ENCODE measurements at places on chromosomes 1 and 21.

DNA sequence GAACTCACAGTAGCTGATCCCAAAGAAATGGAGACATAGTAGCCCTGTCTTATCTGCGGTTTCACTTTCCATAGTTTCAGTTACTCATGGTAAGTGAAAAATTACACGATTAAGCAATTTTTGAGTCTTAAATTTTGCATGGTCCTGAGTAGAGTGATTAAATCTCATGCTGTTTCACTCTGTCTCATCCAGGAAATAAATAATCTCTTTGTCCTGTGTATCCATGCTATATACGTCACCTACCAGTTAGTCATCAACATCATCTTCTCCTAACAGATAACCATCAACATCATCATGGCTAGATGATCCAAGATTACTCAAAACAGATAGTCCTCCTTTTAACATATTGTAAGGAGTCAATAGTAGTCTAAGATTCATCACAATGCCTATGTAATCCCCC, 1589.3 kb downstream of the BRINP3 start:
- no peak for DNase-seq

- DNase-seq = no peak
Measured at GRCh38 chr1:169899519-169900217, 6.0 kb upstream of the SCYL3 start.

DNA sequence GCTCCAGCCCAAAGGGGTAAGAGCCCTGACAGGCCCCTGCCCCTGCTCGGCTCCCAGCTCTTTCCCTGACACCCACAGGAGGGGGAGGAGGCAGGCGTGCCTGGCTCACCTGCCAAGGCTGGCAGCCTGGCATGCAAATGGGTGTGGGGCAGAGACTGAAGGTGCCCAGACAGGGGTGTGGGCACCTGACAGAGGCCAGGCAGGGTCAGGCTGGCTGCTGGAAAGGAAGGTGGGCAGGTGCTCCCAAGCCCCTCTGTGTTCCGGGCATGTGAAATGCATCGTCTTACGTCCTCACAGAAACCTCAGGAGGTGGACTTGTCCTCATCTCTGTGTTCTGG, 19.4 kb upstream of the CASZ1 start:
- DNase-seq = no peak

GRCh38 chr1:33401471-33401870, 29.4 kb downstream of the PHC2 start:
- no peak for DNase-seq

GRCh38 chr1:87501738-87502137, 173.1 kb downstream of the LMO4 start:
- no peak for DNase-seq

- DNase-seq = no peak
Measured at GRCh38 chr1:6601923-6602668, 573 bp downstream of the KLHL21 start.

- DNase-seq = no peak
Measured at GRCh38 chr1:228146417-228147150, 3.1 kb upstream of the GJC2 start.

DNA sequence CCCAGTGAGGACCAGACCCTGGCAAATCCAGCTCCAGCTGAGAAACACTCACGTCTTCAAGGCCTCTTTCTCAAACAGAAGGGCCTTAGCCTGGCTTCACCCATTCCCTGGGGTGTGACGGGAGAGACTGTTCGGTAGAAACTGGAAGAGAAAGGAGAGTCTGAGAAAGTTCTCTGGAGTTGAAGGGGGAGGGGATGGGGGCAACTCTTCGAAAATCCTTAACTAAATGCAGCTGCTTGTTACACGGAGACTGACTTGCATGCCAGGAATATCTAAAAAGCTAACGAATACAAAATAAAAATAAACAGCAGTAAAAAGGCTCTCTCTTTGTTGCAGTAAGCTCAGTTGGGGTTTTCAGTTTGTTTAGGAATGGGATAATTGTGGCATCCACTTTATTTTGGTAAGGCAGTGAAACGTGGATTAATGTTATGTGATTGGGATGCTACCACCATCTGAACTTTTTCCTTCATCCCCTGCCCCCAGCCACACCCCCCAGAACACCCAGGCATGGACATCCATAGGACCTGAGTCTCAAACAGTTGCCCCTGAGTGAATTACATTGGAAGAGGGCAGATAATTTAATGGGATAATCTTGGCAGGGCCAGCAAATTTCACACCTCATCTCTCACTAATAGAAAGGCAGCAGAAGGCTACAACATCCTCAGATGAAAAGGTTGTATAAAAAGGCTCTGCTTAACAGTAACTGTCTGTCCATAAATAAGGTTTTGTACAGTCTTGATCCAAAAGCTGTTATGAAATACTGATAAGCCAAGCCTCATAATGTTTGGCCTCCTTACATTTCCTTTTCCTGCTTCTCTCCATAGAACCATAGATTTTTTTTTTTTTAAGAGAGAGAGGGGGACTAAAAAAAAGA, 5.8 kb downstream of the ROR1 start:
- DNase-seq = no peak

DNA sequence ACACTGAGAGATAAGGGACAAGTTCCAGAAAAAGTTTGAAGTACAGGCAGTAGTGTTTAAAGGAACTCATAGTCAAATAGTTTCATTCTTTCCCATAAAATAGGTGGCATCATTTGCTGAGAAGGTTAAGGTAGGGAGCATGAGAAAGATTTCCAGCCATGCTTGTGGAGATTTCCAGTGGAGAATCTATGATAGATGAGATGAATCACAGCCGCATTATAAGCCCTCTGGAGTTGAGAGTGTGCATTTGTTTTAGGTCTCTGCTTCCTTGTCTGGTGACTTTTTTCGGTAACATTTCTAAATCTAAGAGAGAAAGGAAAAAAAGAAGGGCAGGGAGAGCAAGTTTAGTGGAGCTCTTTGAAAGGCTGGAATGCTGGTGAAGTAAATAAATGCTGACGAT, 108.7 kb downstream of the DISP1 start:
- DNase-seq = no peak

GRCh38 chr1:193458628-193459027, 272.2 kb upstream of the B3GALT2 start:
- no peak for DNase-seq

GRCh38 chr1:212463565-212464285, 31.0 kb downstream of the NENF start:
- no peak for DNase-seq

DNA sequence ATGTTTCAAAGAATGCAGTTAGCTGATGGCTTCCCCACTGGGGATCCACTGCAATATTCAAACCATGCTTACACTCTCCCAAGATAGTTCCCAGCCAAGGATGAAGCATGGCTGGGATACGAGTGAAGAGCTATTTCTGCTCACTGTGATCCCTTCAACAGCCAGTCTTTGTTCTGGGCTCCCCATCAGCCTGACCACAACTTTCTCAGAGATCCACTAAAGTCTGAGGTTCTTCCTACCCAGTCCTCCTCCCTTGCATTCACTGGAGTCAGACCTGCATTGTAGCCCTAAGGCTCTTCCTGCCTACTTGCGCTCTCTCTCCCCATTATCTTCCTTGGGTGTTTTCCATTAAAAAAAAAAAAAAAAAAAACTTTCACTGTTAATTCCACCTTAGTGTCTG, 101.4 kb downstream of the TTLL7 start:
- no peak for DNase-seq

DNA sequence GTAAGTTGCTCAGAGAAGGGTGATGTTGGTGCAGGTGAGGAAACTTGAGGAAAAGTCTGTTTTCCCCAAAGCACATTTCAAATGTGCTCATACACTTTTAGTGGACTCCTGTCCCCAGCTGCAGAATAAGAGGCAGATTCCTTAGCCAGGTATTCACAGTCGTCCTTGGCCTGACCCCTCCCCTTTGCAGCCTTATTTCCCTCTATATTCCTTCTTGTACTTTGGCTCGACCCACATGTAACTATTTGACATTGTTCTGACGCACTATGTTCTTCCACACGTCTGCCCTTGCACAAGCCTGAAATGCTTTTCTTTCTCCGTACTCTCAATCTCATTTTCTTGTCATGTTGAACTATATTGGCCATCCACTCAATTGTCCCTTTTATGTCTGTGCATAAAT, 498.4 kb upstream of the USP24 start:
- DNase-seq = no peak

DNA sequence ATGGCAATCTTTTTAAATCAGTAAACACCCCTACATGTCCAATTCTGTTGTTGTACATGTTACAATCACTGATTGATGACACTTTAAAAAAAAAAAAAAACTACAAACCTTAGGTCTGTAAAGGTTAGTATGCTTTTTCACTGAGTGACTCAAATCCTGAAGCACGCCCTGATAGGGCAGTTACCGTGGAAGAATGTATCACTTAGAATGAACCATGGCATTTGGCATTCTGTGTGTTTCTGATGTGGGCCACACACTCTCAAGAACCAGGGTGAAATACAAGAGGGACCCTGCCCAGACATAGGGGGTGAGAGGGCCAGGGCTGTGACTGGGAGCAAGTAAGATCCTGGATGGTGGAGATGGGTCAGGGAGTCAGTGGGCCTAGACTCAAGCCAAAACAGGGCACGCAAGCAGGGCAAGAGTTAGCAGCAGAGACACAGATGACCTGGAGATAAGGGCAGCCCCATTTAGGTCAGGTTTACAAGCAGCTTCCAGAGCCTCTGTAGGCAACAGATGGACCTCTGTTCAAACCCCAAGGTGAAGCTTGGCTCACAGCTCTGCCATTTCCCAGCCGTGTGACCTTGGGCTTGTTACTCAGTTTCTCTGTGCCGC, 47.6 kb upstream of the DMRTB1 start:
- no peak for DNase-seq

DNA sequence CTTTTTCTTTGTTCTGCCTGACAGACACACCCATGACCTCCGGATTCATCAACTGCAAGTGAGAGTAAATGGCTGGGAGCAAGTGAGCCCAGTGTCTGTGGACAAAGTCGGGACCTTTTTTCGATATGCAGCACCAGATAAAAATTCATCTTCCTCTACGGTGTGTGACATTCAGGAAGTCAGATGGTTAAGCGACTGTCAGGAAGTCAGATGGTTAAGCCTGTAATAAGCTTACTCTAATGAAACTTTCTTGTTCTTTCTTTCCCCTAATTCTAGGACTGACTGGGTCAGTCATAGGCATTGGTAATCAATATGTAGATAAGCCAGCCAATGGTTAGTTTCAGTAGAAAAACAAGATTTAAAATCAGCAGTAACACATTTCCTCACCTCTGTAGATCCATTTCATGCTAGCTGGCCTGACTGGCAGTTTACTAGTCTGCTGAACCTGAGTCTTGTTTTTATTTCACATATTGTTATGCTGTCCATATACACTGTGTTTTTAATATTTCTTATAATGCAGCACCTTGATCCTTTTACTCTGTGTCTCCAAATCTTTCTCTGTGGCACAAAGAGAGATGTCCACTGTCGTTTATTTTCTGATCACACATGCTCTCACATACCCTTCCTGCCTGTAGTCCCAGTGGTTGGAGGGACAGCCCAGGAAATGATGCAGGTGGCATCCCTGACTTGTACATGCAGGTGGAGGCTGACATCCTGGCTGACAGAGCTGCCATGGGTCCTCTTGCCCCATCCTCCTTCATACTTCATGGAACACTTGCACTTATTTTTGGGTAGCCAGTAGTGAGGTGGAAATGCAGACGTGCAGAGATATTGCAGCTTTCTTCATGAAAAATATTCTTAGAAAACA, 115.8 kb downstream of the VPS13D start:
- DNase-seq = no peak

DNA sequence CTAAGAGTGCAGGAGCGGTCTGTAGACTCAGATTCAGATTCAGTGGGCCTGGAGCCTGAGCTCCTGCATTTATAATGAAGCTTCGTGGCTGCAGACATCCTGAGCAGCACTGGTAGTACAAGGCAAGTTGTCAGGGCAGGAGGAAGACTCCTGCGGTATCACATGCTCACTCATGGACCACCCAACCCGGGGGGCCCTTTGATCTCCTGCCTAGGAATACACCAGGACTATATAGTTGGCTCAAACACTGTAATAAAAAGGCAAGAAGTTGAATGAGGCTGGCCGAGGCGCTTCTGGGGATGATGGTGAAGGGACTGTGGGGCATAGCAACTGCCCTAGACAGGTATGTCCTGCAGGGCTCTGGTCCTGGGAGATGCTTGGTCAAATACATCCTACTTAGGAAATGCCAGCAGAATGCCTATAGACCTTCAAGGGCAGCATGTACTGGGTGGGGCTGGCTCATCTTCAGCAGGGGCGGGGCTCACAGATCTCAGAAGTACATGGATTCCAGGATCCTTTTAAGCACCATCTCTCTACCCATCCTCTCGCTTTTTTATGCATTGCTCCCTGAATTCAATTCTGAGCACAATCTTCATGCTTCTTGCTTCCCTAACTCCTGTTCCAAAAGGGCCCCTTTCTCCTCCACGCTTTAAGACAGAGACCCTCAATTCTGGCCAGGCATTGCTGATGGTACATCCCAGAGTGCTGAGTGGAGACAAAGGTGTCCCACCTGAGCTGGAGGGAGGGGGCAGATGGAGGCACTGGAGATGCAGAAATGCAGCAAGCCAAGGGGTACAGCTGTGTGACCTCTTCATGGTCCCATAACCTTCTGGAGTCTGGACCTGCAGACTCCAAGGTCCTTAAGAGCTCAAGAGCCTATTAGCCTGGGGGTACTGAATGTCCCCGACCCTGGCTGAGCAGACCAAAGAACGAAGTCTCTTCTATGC, 2.1 kb upstream of the RAP1GAP start:
- DNase-seq = no peak

- DNase-seq = no peak
Measured at GRCh38 chr1:90714521-90714951, 2.6 kb downstream of the BARHL2 start.

DNA sequence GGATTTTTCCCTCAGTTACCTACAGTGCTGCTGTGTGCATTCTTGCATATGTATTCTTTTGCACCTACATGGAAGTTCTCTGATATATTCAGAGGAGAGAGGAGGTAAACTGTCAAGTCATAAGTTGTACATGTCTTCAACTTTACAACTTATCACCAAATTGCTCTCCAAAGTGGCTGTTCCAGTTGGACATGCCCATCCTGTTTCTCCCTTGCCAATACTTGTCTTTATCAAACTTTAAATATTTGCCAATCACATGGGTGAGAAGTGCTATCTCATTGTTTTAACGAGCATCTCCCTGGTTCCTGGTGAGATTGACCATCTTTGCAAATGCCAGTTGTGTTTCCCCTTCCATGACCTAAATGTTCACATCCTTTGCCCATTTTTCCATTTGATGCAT, 88.2 kb downstream of the KIF26B start:
- DNase-seq = no peak

- no peak for DNase-seq
Measured at GRCh38 chr21:43892984-43893535, 28.0 kb downstream of the AGPAT3 start.

GRCh38 chr1:99674115-99675064, 28.5 kb downstream of the PALMD start:
- no peak for DNase-seq

- DNase-seq = no peak
Measured at GRCh38 chr1:41380979-41381691, 19.9 kb downstream of the FOXO6 start.

GRCh38 chr1:66335125-66335524, 198.8 kb upstream of the SGIP1 start:
- no peak for DNase-seq

GRCh38 chr1:41490911-41491310, 6.4 kb upstream of the EDN2 start:
- no peak for DNase-seq

GRCh38 chr1:17339521-17339920, 31.5 kb downstream of the PADI4 start:
- DNase-seq = no peak

GRCh38 chr1:226691247-226691646, 47.8 kb downstream of the ITPKB start:
- DNase-seq = peak; percentile 45

GRCh38 chr1:31183927-31184554, 55.6 kb downstream of the NKAIN1 start:
- peak; percentile 8 for DNase-seq

All from stimulated activated CD8-positive, alpha-beta memory T cell treated with anti-CD3 and anti-CD28 coated beads, Interleukin-4, amount 100 ng/mL, for 4 hours (primary cell).